ENCODE measurements at places on chromosomes 3 and 15. TPM values are rescaled to one million over a fixed set of nuclear protein-coding genes. Genes with fewer than 3 reads are reported as not detected.
A peak's percentile ranks its signal among the peaks of the same experiment; 100 is the strongest.

- no peak for DNase-seq
- no peaks in the 10 kb centered on the region for H3K27me3 ChIP-seq
- no peak overlapping the region for H3K27ac ChIP-seq
- H3K4me1 ChIP-seq = no peaks in the 10 kb centered on the region
Measured at GRCh38 chr3:138032567-138032966, 22.6 kb downstream of the CLDN18 start.

DNA sequence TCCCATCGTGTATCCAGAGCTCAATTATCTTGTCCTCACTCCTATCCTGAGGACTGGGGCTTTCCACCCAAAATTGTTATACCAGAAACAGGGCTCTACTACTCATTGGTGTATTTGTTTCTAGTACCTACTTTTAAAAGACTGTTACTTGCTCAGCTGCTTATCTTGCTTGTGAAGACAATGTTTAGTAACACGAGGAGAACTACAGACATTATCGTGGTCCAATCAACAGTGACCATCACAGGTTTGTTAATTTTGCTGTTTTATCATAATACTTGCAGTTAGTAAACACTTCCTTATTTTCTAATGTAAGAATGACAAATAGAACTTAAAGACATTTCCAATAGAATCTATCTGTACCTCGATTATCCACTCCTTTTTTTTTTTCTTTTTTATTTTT lies 13.5 kb downstream of the LRCH3 start:
- no peak overlapping the region for H3K27ac ChIP-seq
- H3K36me3 ChIP-seq = no peaks in the 10 kb centered on the region
- no peaks in the 10 kb centered on the region for H3K27me3 ChIP-seq
- peaks cover 52% of the 10 kb centered on the region for H3K4me1 ChIP-seq

- no peaks in the 10 kb centered on the region for H3K27me3 ChIP-seq
- no peak overlapping the region for H3K27ac ChIP-seq
- DNase-seq = no peak
- H3K4me3 ChIP-seq = no peak overlapping the region
- no peaks in the 10 kb centered on the region for H3K4me1 ChIP-seq
Measured at GRCh38 chr3:119598410-119599098, 869 bp downstream of the PLA1A start.

DNA sequence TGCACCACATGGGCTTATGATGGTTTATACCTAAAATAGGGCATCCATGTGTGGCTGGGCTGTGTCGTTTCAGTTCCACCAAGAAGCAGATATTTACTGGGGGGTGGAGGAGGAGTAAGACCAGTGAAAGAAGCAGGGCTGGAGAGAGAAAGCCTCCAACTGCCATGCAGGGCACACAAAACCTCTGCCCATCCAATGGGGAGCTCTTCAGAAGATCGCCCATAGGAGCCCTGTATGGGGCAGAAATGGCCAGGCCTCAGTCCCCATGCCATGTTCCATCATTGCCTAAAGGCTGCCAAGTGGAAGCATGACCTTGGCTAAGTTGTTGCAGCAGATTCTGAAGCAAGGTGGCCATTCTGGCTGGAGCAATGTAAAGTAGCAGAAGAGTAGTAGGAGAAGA lies 277.0 kb downstream of the MEX3B start:
- no peak overlapping the region for H3K4me3 ChIP-seq
- no peaks in the 10 kb centered on the region for H3K36me3 ChIP-seq
- H3K27me3 ChIP-seq = no peaks in the 10 kb centered on the region
- no peak overlapping the region for H3K27ac ChIP-seq
- H3K4me1 ChIP-seq = no peaks in the 10 kb centered on the region

DNA sequence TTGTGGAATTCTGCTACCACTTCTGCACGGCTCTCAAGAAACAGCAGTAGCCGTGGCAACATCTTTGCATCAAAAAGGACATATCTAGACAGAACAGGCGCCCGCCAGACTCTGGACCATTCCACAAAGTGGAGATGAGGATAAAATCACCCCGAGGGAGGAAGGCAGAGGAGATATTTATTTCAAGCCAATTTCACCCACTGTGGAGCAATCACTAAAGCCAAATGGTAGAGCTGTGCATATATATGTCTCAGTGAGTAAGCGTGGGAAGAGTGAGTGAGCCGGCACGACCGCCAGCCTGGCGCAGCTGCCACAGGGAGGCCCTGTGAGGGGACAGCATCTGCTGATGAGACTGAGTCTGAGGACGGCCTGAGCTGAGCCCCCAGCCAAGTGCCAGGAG lies 111.3 kb downstream of the MEGF11 start:
- no peaks in the 10 kb centered on the region for H3K4me1 ChIP-seq
- no peak overlapping the region for H3K27ac ChIP-seq
- H3K36me3 ChIP-seq = no peaks in the 10 kb centered on the region
- H3K4me3 ChIP-seq = no peak overlapping the region
- peaks cover 57% of the 10 kb centered on the region for H3K27me3 ChIP-seq

- no peak overlapping the region for H3K4me3 ChIP-seq
- peaks cover 60% of the 10 kb centered on the region for H3K4me1 ChIP-seq
- DNase-seq = no peak
- H3K36me3 ChIP-seq = no peaks in the 10 kb centered on the region
- no peak overlapping the region for H3K27ac ChIP-seq
Measured at GRCh38 chr3:120473389-120473788, 22.6 kb upstream of the FSTL1 start.

GRCh38 chr3:134364061-134364935 lies 9.9 kb downstream of the AMOTL2 start:
- no peaks in the 10 kb centered on the region for H3K27me3 ChIP-seq
- peak; percentile 99 for DNase-seq
- H3K4me1 ChIP-seq = peaks cover 96% of the 10 kb centered on the region
- peaks cover 88% of the 10 kb centered on the region for H3K36me3 ChIP-seq

DNA sequence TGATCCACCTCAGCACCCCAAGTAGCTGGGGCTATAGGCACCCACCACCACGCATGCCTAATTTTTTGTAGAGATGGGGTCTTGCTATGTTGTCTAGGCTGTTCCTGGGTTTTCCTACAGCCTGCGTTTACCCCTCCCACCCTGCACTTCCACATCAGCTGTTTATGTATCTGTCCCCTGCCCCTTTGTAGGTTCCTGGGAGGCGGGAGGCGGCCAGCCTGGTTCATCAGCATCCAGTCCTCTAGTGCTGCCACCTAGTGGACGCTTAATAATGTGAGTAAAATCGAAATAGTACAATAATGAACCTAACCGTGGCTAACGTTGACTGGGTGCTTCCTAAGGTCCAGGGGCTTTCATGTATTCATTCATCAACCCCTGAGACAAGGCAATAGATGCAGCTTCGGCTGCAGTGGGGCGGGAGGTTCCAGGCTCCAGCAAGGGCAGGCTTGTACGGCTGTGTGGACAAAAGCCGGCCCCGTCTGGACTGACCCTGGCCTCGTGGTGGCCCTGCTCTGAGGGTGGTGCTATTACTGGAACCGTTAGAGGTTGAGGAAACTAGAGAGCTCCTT lies 1.2 kb upstream of the LCTL start:
- H3K4me3 ChIP-seq = no peak overlapping the region
- DNase-seq = peak; percentile 80
- H3K4me1 ChIP-seq = no peaks in the 10 kb centered on the region
- no peak overlapping the region for H3K27ac ChIP-seq
- no peaks in the 10 kb centered on the region for H3K36me3 ChIP-seq

DNA sequence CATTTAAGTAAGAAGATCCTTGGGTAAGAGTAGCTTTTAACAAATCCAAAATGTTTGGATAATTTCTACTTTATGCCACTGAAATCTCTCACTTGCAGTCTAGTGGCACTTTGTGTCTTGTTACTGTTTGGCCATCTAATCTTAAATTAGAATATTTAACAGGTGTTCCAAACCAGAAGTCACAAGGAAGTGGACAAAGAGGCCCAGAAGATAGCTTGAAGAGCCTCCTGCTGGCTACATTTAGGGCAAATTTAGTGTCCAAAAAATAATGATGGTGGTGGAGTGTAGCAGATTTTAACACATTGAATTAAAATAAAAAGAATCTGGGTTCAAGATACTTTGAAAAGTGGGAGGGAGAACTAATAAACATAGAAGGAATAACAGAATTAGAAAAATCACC lies 172.2 kb downstream of the GHSR start:
- H3K4me3 ChIP-seq = no peak overlapping the region
- H3K4me1 ChIP-seq = peaks cover 54% of the 10 kb centered on the region
- H3K36me3 ChIP-seq = peaks cover 17% of the 10 kb centered on the region
- H3K27ac ChIP-seq = no peak overlapping the region
- no peak for DNase-seq

DNA sequence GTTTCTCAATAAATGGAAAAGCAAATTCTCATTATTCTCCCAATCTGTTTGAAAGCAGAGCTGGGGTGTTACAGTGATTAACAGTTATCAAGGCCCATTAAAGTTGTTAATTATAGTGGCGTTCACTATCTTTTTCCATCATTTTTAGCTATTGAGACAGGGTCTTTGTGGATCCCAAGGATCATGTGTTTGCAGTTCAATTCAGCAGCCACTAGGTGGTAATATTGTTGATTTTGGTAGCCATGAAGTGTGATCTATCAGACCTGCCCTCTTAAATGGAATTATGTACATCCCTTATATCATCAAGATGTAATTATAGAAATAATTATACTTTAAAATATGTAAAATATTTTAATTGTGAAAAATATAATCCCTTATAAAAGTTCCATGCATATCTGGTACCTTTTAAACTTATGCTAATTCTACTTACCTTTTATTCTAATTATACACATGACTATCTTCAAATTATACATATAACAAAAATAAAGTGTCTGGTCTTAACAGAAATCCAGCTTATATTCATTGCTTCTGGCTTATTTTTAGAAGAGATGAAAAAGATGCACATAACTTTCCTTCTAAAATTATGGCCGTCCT lies 126.4 kb downstream of the GREM1 start:
- peak overlapping the region; percentile 97 for H3K27ac ChIP-seq
- H3K4me3 ChIP-seq = peak overlapping the region; percentile 35

GRCh38 chr3:49013113-49013737 lies 5.2 kb downstream of the DALRD3 start:
- DNase-seq = no peak
- no peaks in the 10 kb centered on the region for H3K27me3 ChIP-seq
- H3K4me3 ChIP-seq = no peak overlapping the region
- no peak overlapping the region for H3K27ac ChIP-seq
- H3K4me1 ChIP-seq = 0 out of 2 replicates have a peak, but pooled peaks cover 3% of the 10 kb centered on the region
- H3K36me3 ChIP-seq = peaks cover 11% of the 10 kb centered on the region

- H3K4me3 ChIP-seq = peak within 1 kb of the TSS; percentile 93
- peak within 1 kb of the TSS; percentile 3 for H3K27ac ChIP-seq
- H3K27me3 ChIP-seq = no peaks in the 10 kb centered on the region
- H3K36me3 ChIP-seq = no peaks in the 10 kb centered on the region
- H3K4me1 ChIP-seq = peaks cover 13% of the 10 kb centered on the region
Measured at GRCh38 chr15:74889883-74890664, at the start of gene MPI. MPI (plus strand) TSS chr15:74890042; CDS start chr15:74890074, 32 bp downstream.

GRCh38 chr15:100049483-100049882 lies 292.3 kb downstream of the ADAMTS17 start:
- no peaks in the 10 kb centered on the region for H3K36me3 ChIP-seq
- H3K4me3 ChIP-seq = no peak overlapping the region
- H3K4me1 ChIP-seq = no peaks in the 10 kb centered on the region

GRCh38 chr15:73699249-73700040 lies 15.3 kb downstream of the CD276 start:
- H3K36me3 ChIP-seq = no peaks in the 10 kb centered on the region
- H3K27me3 ChIP-seq = no peaks in the 10 kb centered on the region
- H3K4me3 ChIP-seq = no peak overlapping the region

- no peaks in the 10 kb centered on the region for H3K27me3 ChIP-seq
- no peak for DNase-seq
- no peak overlapping the region for H3K4me3 ChIP-seq
- peaks cover 12% of the 10 kb centered on the region for H3K4me1 ChIP-seq
Measured at GRCh38 chr3:189632242-189632641, 1.1 kb downstream of the TP63 start.

- H3K4me3 ChIP-seq = no peak overlapping the region
- H3K27ac ChIP-seq = no peak overlapping the region
Measured at GRCh38 chr15:89780601-89781000, 4.5 kb downstream of the MESP2 start.

- no peaks in the 10 kb centered on the region for H3K27me3 ChIP-seq
- H3K36me3 ChIP-seq = no peaks in the 10 kb centered on the region
- H3K4me1 ChIP-seq = peaks cover 9% of the 10 kb centered on the region
- no peak overlapping the region for H3K27ac ChIP-seq
- DNase-seq = no peak
Measured at GRCh38 chr3:190436331-190436730, 13.4 kb downstream of the TMEM207 start.

Gene ZNF35
- total RNA-seq = 7.3 TPM

Gene SH3BP5
- total RNA-seq = 69.2 TPM

Gene ZNF592
- total RNA-seq = 9.8 TPM

Gene PEX11A
- 11.5 TPM for total RNA-seq

All from GM23248 (cell line).